ENCODE measurements at places on chromosomes 12 and 14.

GRCh38 chr12:123749355-123749754 is 12.7 kb upstream of the DNAH10 start:
- DNase-seq: no peak

DNA sequence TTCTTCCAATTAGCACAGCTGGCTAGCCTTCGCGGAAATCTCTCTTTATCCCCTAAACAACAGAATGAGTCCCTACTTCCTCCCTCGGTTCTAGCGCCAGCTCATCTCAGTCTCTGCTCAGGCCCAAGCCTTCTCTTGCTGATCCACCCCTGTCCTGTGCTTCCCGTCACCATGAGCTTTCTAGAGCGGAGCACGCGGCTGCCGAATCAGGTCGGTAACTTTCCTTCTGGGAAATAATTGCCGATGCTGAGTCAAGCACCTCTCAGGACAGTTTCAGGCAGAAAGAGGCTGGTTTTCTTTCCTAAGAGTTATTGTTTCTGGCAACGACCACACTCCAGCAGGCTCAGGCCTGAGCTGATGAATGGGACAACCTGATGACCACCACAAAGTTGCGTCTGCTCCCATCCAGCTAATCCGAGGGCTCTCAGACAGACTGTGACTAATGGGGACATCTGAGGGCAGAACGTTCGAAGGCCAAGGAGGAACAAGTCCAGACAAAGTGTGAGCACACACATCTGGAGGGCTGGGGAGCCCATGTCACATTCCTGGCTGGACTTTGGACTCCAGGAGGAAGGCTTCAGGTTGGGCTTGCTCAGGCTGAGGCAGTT is 13.6 kb upstream of the GPR68 start:
- DNase-seq: no peak

- no peak for DNase-seq
Observed at GRCh38 chr12:55707841-55708694, at the start of gene ITGA7. TSS of gene ITGA7 (minus strand) at chr12:55707904. CDS start at chr12:55707682, 222 bp downstream.

DNA sequence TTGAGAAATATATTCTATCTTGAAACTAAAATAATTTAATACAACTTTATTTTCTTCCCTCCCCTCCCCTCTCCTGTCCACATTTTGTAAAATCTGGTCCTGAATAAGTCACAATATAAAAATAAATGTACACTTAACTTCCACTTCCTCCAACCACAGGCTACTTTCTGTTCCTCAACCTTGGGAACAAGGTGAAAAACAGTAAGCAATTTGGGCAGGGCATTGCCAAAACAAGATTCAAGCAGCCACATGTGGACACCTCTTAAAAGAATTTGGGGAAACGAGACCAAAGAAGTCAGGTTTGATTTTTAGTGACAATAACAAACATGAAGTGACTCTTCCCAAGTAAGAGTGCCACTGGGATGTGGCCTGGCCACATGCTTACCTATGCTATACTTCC is 115.7 kb downstream of the PTPRQ start:
- peak; percentile 58 for DNase-seq

DNA sequence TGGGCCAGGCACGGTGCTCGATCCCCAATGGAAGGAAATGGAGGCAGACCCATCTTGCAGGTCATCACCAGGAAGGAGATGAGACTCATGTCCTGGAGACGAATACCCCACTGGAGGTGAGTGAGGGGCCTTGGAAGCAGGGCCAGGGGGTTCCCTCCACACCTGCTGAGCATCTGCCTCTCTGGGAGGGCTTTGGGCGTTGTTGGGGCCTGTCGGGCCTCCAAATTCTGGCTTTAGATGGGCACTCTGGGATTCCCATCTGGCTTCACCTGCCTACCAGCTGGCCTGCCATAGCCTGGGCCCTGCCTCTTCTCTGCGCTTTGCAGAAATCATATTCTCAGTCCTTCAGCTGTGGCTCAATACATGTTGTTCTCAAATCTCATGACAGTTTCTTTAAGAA is 13.9 kb downstream of the RTL1 start:
- no peak for DNase-seq

GRCh38 chr12:71371122-71371521 is 68.5 kb upstream of the LGR5 start:
- DNase-seq: peak; percentile 19

DNA sequence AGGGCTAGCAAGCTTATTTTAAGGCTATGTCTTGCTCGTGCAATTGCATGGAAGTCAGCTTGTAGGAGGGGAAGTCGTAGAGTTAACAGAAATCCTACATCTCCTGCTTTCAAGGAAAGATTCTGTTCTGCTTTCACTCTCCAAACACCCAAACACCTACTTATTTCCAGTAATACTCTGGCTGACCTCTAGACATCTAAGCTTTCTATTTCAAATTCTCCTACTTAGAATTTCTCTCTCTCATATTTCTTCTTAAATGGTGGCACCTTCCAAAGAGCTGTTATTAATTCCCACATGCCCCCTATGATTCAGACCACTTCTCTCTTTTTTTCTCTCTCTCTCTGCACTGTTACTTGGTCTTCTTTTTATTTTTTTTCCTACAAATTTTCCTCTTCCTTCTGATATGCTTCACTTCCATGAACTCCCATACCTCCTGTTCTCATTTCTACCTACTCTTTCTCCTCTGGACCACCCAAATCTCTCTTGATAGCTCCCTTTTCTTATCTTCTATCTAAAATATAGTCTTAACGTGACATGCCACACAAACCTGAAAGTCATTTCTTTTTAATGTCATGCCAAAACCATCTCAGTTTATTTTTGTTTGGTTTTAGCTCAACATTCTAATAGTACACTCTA is 90.8 kb downstream of the RPS6KA5 start:
- no peak for DNase-seq

DNA sequence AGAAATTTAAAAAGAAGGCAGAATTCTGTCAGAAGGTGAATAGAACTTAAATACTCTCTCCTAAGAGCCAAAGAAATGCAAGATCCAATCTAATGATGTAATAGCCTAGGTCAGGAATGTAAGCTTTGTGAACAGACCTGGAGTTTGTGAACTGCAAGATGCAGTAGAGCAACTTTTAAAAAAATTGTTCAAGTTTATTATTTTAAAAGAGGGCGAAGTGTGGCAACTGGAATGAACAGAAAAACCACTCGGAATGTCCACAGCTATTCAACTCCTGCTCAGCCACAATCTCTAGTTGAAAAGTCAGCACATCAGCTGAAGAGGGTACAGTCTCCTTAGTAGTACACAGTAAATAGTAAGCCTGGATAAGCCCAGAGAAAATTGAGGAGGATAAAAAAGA is 228.8 kb downstream of the PPFIA2 start:
- DNase-seq: no peak

DNA sequence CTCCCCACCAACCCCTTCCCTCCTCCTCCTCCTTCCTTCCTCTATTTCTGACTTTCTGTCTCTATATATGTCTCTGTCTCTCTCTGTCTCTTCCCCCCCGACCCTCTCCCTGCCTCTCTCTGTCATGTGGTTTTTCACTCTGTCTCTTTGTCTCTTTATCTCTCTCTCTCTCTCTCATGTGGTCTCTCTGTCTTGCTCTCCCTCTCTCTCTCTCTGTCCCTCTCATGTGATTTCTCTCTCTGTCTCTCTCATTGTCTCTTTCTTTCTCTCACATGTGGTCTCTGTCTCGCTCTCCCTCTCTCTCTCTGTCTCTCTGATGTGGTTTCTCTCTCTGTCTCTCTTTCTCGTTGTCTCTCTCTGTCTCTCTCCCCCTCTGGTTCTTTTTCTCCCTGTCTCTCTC is 59.3 kb downstream of the PHETA1 start:
- no peak for DNase-seq

DNA sequence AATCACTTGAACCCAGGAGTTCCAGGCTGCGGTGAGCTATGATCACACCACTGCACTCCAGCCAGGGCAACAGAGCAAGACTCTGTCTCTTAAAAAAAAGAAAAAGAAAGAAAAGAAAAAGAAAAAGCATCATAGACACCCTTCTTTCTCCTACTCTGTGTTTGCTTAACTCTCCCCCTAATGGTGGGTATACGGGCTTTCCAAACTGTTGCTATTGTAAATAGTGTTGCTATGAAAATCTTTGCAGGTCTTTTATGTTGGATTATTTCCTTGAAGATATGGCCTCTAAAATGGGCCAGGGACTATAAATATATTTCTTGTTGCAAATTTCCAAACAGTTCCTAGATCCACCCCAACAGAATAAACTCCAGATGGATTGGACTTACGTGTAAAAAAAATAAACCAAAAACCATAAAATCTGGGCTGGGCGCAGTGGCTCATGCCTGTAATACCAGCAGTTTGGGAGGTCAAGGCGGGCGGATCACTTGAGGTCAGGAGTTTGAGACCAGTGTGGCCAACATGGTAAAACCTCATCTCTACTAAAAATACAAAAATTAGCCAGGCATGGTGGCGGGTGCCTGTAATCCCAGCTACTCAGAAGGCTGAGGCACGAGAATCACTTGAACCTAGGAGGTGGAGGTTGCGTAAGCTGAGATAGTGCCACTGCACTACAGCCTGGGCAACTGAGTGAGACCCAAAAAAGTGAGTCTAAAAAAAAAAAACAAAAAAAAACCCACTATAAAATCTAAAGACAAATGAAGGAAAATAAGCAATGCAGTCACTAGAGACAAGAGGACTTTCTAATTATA is 25.9 kb downstream of the NFKBIA start:
- DNase-seq: peak; percentile 6

DNA sequence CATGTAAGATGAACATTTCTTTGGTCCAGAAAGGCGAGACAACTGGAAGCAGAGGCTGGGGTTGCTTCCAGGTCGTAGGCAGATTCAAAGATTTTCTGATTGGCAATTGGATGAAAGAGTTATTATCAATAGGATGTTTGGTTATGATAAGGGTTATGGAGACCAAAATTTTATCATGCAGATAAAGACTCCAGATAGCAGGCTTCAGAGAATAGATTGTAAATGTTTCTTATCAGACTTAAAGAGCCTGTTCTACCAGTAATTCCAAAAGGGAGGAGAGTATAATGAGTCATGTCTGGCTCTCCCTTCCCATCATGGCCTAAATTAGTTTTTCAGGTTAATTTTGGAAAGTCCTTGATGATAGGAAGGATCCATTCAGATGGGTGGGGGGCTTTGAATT is 55.6 kb downstream of the C14orf39 start:
- DNase-seq: no peak

GRCh38 chr14:64725879-64726584 is 21.8 kb downstream of the PLEKHG3 start:
- no peak for DNase-seq

- DNase-seq: no peak
Observed at GRCh38 chr12:58248599-58248998, 307.2 kb downstream of the ATP23 start.

- DNase-seq: no peak
Observed at GRCh38 chr14:94863366-94863765, 93.5 kb upstream of the GSC start.

DNA sequence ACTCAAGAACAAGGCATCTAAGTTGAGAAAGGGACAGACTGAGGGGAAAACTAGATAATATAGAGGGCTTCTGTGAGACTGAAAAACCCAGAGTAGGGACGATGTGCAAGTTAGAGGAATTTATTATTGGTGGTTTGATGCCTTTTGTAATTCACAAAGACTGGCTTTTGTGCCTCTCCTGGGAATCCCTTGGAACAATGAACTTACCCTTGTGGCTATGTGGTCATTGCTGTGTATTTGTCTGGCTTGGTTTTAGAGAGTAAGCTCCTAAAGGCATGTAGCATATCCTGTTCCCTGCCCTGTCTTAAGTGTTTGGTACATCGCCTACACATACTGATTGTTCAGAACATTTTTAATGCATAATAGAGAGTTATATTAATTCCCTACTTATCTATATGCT is 26.6 kb downstream of the DCN start:
- DNase-seq: no peak

DNA sequence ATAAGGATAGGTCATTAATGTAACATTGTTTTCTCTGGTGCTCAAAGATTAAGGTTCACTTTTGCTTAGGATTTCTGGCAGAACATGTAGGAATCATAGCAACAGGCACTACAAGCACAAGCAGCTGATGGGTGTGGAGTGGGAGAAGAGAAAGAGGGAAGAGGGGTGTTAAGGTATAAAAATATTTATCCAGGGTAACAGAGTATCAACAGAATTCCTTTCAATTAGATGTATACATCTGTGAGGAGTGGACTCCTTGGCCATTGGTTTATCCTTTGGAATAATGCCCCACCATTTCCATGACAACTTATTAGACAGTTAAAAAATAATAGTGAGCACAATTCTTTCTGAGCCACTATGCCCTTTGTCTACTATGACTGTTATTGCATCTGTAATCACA is 388.3 kb upstream of the DDHD1 start:
- DNase-seq: no peak

- no peak for DNase-seq
Observed at GRCh38 chr14:69619012-69619411, 7.6 kb downstream of the SUSD6 start.

DNA sequence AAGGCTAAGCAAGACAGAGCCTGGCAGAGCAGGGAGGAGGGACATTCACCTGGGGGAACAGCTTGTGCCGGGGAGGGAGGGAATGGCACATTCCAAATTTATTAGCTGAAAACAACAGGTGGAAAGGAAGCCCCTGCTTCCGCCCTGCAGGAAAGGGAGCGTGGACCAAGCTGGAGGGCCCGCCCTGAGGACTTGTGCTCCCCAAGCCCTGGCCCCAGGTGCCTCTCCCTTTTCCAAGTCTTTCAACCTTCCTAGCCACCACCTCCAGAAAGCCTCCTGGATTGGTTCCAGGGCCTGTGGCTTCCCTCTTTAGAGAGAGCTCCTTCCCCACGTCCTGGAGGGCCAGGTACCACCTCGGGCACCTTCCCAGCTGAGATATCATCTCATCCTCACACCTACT is 2.7 kb downstream of the DEGS2 start:
- no peak for DNase-seq

Measured in NAMALWA (cell line).